ENCODE measurements at places on chromosomes 7 and 10.
A peak's percentile ranks its signal among the peaks of the same experiment; 100 is the strongest.

- DNase-seq: no peak
Observed at GRCh38 chr10:100183481-100183880, 2.3 kb downstream of the ERLIN1 start.

DNA sequence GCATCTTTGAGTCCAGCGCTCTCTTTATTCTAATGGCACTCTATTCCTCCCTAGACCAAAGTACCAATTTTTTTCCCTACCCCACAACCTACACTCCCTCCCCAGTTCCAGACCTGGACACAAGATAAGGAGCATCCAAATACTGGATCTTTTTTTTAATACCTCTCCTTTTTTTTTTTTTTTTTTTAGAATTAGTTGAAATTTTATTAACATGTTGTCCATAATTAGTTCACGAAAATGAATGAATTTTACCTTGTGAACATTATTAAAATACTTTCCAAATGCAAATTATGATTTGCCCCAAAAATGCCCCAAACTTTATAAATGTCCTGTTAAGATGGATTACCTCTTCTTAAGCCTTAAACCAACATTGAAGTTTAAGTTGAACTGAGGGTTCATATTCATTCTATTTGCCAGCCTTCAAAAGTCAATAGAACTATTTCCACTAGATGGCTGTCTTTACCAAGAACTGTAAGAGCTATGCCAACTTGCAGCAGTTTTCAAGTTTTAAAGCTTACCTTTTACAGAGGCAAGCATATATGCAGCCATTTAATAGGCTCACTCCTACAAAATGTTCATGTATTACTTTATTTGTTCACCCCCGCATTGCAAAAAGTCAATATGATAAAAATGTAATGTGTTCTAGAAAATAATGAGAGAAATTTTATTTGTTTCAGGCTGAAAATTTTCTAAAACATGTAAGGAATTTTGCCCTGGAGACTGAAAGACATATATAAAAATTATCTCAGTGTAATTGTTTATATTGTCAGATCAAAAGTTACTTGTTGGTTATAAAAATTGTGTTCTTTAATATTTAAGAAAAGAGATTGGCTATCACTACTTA lies 39.7 kb upstream of the TNKS2 start:
- peak; percentile 51 for DNase-seq

- peak; percentile 66 for DNase-seq
Observed at GRCh38 chr7:117119192-117119924, 166.1 kb downstream of the ST7 start.

- DNase-seq: no peak
Observed at GRCh38 chr10:6239213-6239991, 36.7 kb downstream of the PFKFB3 start.

DNA sequence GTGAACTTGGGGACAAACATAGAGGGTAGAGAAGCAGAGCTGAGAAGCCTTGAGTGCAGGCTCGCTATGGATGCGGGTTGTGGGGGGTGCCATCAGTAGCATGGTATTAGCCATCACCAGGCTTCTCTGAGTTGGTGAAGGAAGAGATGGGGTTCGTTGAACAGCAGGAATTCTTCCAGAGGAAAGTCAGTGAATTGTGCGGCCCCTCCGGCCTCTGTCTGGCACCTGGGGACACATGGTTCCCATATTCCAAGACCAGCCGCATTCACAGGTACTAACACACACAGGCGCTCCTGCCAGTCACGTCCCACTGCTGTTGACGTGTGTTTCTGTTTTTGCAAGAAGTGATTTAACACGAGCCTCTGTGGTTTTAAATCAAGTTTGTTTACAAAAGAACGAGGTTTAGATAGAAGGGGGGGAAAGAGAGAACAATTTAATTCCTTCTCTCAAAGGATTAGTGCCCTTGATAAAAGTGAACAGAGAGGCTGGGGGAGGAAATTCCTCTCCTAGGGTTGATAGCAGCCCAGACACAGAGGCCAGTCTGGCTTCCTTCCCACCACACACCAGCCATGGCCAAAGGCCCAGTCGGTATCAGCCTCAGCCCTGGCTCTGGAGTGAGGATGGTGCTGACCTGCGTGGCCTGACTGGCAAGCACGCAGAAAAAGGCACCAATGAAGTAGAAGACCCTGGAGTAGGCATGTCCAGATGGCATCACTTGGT lies 252.6 kb upstream of the IGFBP3 start:
- no peak for DNase-seq

GRCh38 chr7:2978408-2978807 lies 65.3 kb downstream of the CARD11 start:
- no peak for DNase-seq
